Caki2 (cell line): ENCODE measurements at places on chromosomes 11 and 22. TPM values are rescaled to one million over a fixed set of nuclear protein-coding genes. Genes with fewer than 3 reads are reported as not detected.

TRPM5 gene
- not detected in 2 replicates for total RNA-seq

IFITM1 gene
- 2.0 and 10.3 TPM in 2 replicates for total RNA-seq

RAC2 gene
- 16.2 and 20.6 TPM in 2 replicates for total RNA-seq

APOL6 gene
- total RNA-seq: 21.3 and 21.5 TPM in 2 replicates

MCHR1 gene
- total RNA-seq: not detected in 2 replicates

PARVG gene
- not detected in 2 replicates for total RNA-seq

SERHL2 gene
- 2.9 TPM in 1 of 2 replicates, not detected in the other for total RNA-seq

OR4D5 gene
- total RNA-seq: not detected in 2 replicates

OR5P2 gene
- total RNA-seq: not detected in 2 replicates

CACNA1I gene
- not detected in 2 replicates for total RNA-seq

TRIM48 gene
- total RNA-seq: not detected in 2 replicates

OR5B21 gene
- not detected in 2 replicates for total RNA-seq

KRTAP5-5 gene
- not detected in 2 replicates for total RNA-seq

SCGB1D2 gene
- total RNA-seq: not detected in 2 replicates

PRR33 gene
- total RNA-seq: not detected in 2 replicates

DEFB131B gene
- not detected in 2 replicates for total RNA-seq

MYRF gene
- total RNA-seq: 2.5 and 7.4 TPM in 2 replicates

SOX10 gene
- not detected in 2 replicates for total RNA-seq

CSF2RB gene
- total RNA-seq: 0.09 TPM in 1 of 2 replicates, not detected in the other

LRRC55 gene
- not detected in 2 replicates for total RNA-seq

OR51D1 gene
- not detected in 2 replicates for total RNA-seq

NXPE1 gene
- not detected in 2 replicates for total RNA-seq

IGF2 gene
- 2.3 and 5.6 TPM in 2 replicates for total RNA-seq

ANGPTL5 gene
- total RNA-seq: not detected in 2 replicates

BCO2 gene
- total RNA-seq: 8.1 and 8.9 TPM in 2 replicates
